Activated CD4-positive, alpha-beta memory T cell treated with anti-CD3 and anti-CD28 coated beads, Interleukin-2, amount 10 ng/mL, durations not matched to agents 7 days and 5 days (primary cell): ENCODE measurements at places on chromosomes 1 and 21.
A peak's percentile ranks its signal among the peaks of the same experiment; 100 is the strongest.

GRCh38 chr1:236947794-236948193, 56.4 kb downstream of the MT1HL1 start:
- DNase-seq = no peak

DNA sequence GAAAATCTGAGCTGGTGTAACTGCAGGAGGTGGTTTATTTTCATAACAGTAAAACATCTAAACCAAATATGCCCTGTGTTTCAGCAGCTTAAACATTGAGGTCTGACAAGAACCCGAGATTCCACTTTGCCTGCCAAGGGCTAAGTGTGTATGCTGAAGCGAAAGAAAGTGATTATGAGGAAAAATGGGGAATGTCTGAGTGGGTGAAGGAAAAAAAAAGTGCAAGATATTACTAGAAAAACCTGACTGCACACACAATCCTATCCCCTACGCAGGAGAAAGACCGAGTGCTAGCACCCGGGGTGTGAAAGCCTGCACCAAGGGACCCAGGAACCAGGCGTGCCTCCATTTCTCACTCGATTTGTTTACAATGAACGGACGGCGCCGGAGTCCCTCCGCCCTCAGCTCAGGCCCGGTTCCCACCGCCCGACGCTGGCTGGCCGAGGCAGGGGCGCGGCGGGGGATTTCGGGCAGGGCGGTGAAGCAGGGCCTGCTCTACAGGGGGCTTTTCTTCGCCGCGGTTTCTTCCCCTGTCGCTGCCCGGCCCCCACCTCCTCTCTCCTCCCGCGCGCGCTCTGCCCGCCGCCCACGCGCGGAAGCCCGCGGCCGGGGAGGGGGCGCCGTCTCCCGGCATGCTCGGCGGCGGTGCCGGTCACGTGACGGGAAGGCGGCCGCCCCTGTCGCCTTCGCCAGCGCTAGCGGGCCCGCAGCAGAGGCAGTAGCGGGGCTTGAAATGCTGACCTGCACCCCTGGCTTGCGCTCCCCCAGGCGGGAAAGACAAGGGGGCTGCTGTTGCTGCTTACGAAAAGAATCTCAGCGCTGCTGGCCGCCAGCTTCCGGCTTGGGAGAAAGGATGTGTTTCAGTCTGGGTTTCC, 35.9 kb downstream of the ITPKB start:
- DNase-seq = peak; percentile 79

GRCh38 chr1:221045842-221046831, 166.9 kb downstream of the HLX start:
- no peak for DNase-seq

GRCh38 chr1:157819215-157819614, 705 bp downstream of the FCRL1 start:
- no peak for DNase-seq

- no peak for DNase-seq
Measured at GRCh38 chr1:220278991-220279390, 6.7 kb upstream of the RAB3GAP2 start.

- no peak for DNase-seq
Measured at GRCh38 chr1:226960256-226960655, 20.2 kb downstream of the COQ8A start.

DNA sequence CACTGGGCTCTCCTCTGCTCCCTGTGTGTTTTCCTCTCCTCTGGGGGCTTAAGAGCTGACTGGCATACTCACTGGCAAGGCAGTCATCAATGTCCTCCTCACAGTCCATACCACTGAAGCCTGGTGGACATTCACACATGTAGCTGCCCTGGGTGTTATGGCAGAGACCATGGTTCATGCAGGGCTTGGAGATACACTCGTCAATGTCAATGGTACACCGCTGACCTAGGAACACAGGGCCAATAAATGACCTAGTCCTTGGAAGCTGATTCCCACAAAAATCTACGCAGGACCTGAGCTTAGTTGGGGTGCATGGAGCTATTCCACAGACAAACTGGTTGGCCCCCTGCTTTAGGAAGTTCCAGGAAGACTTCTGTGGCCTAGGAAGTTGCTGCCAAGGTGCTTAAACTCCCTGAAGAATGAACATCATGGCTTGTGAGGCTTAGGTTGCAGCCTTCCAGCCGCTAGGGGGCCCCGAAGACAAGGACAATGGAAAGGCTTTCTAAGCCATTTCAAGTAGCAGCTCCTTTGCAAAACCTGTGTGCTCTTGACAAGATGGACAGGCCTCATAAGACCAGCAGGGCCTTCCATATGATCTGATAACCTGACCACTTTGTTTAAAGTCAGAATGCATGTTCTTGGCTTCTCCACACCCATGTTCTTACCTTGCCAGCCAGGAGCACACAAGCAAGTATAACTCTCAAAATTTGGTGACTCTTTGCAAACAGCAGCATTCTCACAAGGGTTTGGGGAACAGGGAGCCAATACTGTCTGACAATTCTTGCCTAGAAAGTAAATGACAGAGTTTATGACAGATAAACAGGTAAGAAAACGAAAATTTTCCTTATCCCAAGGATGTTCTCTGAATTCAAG, 52.3 kb upstream of the ADAM30 start:
- peak; percentile 80 for DNase-seq

DNA sequence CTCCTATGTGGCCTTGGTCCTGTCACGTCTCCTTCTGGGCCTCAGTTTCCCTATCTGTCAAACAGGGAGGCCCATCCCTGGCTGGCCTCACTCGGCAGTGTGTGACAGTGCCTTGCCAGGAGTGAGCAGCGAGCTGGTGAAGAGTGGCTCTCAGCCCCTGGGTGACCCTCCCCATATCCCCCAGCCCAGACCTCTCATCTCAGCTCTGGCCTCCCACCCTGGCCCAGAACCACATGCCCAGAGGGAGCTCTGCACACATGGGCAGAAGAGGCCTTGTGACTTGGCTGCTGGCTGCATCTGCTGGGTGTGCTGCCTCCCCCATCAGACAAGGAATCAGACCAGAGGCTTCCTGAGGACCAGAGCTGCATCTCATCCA, 19.5 kb upstream of the PADI1 start:
- DNase-seq = no peak

DNA sequence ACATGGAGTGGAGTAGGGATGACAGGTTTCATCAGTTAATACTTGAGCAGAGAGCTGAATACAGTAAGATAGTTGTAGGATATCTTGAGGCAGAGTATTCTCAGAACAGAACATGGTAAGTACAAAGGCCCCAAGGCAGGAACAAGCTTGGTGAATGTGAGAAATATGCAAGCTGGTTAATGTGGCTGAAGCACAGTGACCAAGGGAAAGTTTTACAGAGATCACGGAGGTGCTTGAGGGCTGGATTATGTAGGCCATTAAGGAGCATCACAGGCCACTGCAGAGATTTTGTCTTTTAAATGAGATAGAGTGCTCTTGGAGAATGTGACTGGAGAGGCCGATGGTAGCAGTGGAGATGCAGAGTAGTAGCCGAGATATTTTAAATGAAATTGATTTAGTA, 54.0 kb upstream of the BOLA1 start:
- no peak for DNase-seq

- no peak for DNase-seq
Measured at GRCh38 chr1:172448995-172449584, 5.2 kb upstream of the PIGC start.

GRCh38 chr1:211581526-211581925, 2.6 kb upstream of the SLC30A1 start:
- no peak for DNase-seq

DNA sequence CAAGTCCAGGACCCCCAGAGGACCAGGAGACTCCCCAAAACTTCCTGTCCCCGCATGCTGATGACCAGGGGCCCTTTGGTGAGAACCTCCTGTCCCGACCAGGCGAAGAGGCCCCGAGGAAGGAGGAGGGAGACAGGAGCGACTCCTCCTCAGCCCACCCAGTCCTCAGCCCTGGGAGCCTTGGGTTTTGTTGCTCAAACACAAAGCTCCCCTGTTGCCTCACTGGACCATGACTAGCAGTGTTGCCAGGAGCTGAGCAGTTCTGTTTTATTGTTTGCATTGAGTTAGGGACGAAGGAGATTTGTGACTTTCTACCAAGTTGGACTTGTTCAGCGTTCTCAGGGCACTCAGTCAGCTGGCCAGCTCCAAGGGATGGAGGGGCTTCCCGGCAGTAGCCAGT, 10.0 kb downstream of the UMODL1 start:
- DNase-seq = no peak

GRCh38 chr1:110477041-110477440, 26.1 kb downstream of the PROK1 start:
- no peak for DNase-seq

DNA sequence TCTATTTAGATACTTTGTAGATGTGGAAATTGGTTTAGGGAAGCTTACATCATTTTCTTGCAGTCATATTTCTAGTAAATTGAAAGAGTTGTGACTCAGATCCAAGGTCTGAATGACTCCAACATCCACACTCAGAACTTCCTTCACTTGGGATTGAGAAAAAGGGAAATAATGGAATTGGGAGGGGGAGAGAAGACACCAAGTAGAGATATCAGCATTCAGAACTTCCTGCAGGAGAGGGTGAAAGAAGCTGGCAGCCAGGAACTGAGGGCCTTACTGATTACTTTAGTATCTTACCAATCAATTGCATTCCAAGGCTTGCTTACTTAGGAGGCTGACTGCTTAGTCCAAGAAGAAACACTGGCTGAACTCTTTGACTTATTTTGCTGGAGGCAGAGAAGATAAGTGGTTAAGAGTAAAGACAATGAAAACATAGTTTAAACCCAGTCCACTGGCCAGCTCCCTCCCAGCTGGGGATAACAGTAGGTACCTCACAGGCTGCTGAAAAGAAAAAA, 21.7 kb downstream of the APP start:
- no peak for DNase-seq

- DNase-seq = no peak
Measured at GRCh38 chr1:99771513-99771918, 5.1 kb upstream of the FRRS1 start.

GRCh38 chr1:221753828-221754188, 11.9 kb upstream of the DUSP10 start:
- no peak for DNase-seq

- DNase-seq = no peak
Measured at GRCh38 chr21:35084869-35085268, 35.8 kb upstream of the RUNX1 start.

- DNase-seq = no peak
Measured at GRCh38 chr1:67713057-67713846, 28.3 kb downstream of the GADD45A start.

- DNase-seq = no peak
Measured at GRCh38 chr1:1832166-1832565, 53.9 kb upstream of the NADK start.

DNA sequence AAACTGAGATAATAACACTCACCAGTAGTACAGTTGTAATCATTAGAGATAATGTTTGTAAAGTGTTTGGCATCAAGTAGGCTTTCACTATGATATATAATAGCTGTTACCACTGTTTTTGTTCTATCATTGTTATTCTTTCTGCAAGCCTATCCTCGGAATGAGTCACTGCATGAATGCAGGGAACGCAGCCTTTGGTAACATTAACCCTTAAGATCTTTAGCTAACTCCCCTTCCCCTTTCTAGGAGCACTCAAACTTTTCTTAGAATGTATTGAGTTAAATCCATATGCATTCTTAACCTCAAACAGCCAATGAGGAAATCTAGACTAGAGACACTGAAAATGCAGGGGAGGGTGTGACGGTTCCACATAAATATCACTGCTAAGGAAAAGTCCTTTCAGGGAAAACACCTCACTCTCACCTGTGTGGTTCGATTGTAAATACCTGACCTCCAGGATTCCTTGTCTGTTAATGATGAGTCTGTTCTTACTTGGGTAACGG, 467.3 kb downstream of the SETD4 start:
- no peak for DNase-seq
